ENCODE measurements at places on chromosomes 11 and 22. TPM values are rescaled to one million over a fixed set of nuclear protein-coding genes. Genes with fewer than 3 reads are reported as not detected.
A peak's percentile ranks its signal among the peaks of the same experiment; 100 is the strongest.

Gene ANGPTL5
- total RNA-seq = not detected

- no peak overlapping the region for H3K4me3 ChIP-seq
- no peaks in the 10 kb centered on the region for H3K27me3 ChIP-seq
- no peak for DNase-seq
- H3K4me1 ChIP-seq = peaks cover 14% of the 10 kb centered on the region
- H3K36me3 ChIP-seq = no peaks in the 10 kb centered on the region
Measured at GRCh38 chr11:27497284-27497866, 9.2 kb downstream of the LIN7C start.

Gene SCN3B
- total RNA-seq = 3.6 TPM

DNA sequence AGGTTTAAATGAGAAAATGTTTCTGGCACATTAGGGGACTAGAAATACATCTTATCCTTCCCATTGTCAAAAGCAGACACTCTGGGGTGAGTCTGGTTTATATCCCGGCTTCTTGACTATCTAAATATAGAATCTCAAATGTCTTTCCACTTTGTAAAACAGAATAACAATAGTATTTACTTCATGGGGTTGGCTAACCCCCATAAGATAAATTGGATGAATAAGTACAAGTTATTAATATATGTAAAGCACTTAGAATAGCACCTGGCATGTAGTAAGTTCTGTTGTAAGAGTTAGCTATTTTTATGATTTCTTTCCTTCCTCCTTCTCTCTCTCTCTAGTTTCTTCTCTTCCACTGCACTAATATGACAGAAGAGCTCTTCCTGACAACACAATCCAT, 499.1 kb downstream of the INSC start:
- no peaks in the 10 kb centered on the region for H3K36me3 ChIP-seq
- H3K27me3 ChIP-seq = no peaks in the 10 kb centered on the region
- DNase-seq = no peak
- no peak overlapping the region for H3K4me3 ChIP-seq
- no peak overlapping the region for H3K27ac ChIP-seq

Gene GUCY1A2
- 4.0 TPM for total RNA-seq

DNA sequence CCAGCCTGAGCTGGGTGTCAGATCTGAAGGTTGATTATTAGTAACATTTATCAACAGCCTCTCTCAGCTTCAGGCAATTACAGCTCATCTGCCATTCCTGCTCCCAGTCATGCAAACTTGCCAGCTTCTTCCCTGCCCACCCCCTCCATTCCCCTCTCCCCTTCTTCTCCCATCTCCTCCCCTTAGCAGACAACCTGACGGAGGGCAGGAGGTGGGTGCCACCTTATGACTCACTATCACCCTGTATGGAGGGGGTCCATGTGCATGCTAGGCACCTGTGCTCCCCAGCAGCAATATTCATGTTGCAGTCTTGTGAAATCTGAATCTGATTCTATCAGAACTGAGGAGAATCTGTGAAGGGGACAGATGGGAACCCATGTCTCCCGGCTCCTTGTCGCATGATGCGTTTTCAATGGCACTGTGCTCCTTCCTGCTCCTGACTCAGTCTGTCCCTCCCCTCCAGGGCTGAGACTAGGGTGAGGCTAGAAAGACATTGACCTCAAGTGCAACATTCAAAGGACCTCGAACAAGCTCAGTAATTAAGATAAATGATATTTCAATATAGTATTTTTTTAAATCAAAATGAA, 46.3 kb upstream of the TUB start:
- H3K27me3 ChIP-seq = peaks cover 24% of the 10 kb centered on the region
- no peak overlapping the region for H3K27ac ChIP-seq
- peaks cover 23% of the 10 kb centered on the region for H3K4me1 ChIP-seq
- H3K4me3 ChIP-seq = no peak overlapping the region
- no peak for DNase-seq

Gene MGAT3
- total RNA-seq = 20.3 TPM

Gene HOATZ
- total RNA-seq = not detected

DNA sequence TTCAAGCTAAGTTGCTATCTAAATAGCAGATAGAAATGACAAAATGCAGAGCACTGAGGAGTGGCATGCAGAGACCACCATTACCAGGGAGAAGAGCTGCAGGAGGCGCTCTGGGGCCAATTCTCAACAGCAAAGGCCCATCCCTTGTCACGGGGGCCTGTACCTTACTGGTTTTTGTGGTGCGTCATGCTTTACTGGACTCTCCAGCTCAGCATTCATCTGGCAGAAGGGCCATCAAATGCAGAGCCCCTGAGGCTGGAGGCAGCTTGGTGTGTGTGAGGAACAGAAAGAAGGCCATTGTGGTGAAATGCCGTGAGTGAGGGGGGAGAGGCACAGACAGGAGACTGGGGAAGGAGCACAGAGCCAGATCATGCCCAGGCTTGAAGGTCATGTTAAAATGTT, 56.5 kb upstream of the NAV2 start:
- no peak for DNase-seq
- peak overlapping the region; percentile 97 for H3K27ac ChIP-seq
- no peaks in the 10 kb centered on the region for H3K27me3 ChIP-seq
- peaks cover 25% of the 10 kb centered on the region for H3K4me1 ChIP-seq
- no peak overlapping the region for H3K4me3 ChIP-seq
- H3K36me3 ChIP-seq = no peaks in the 10 kb centered on the region

DNA sequence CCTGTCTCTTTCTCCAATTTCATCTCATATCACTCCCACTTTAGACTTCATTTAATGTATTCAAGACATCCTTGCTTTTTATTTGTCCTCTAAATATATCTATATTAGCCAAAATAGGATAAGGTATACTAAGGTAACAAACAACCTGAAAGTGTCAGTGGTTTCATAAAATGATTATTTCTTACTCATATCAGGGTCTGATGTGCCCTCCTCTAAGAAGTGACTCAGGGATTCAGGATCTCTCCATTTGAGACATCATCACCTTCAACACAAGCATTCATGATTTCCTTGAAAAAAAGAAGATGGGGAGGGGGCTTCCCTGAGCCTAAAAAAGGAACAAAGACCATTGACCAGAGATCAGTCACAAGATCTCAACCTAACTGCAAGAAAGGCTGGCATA, 131.4 kb upstream of the POU2AF2 start:
- H3K27me3 ChIP-seq = no peaks in the 10 kb centered on the region
- H3K4me1 ChIP-seq = no peaks in the 10 kb centered on the region
- no peaks in the 10 kb centered on the region for H3K36me3 ChIP-seq
- no peak overlapping the region for H3K27ac ChIP-seq
- H3K4me3 ChIP-seq = no peak overlapping the region
- DNase-seq = no peak

DNA sequence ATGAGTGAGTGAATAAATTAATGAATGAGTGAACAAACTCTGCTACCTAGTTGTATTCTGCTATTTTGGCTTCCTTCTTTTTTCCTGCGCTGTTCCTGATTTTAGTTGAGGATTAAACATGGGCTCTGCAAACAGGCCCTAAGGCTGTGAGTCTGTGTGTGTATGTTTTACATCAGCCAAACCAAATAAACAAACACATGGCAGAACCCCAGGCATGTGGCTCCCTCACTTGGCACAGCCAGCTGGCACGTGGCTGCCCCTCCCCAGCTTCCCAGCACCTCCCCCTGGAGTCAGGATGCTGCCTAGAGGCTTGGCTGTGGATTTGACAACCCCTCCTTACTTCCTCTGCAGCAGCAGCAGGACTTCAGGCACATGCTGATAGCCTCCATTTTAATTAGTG, 593.2 kb downstream of the INSC start:
- H3K4me3 ChIP-seq = no peak overlapping the region
- no peaks in the 10 kb centered on the region for H3K27me3 ChIP-seq
- peaks cover 28% of the 10 kb centered on the region for H3K4me1 ChIP-seq
- no peaks in the 10 kb centered on the region for H3K36me3 ChIP-seq
- DNase-seq = no peak

Gene NFAM1
- 0.07 TPM for total RNA-seq

- H3K4me3 ChIP-seq = no peak overlapping the region
- peaks cover 49% of the 10 kb centered on the region for H3K4me1 ChIP-seq
- peaks cover 41% of the 10 kb centered on the region for H3K27me3 ChIP-seq
- no peak overlapping the region for H3K27ac ChIP-seq
- no peak for DNase-seq
- no peaks in the 10 kb centered on the region for H3K36me3 ChIP-seq
Measured at GRCh38 chr11:134041791-134042696, 26.8 kb upstream of the JAM3 start.

Data from neural crest cell (in vitro differentiated cells).